ENCODE measurements at places on chromosomes 7 and 10. TPM values are rescaled to one million over a fixed set of nuclear protein-coding genes. Genes with fewer than 3 reads are reported as not detected.

- DNase-seq, result no peak
Measured at GRCh38 chr10:31999836-32000235, 56.4 kb downstream of the KIF5B start.

DNA sequence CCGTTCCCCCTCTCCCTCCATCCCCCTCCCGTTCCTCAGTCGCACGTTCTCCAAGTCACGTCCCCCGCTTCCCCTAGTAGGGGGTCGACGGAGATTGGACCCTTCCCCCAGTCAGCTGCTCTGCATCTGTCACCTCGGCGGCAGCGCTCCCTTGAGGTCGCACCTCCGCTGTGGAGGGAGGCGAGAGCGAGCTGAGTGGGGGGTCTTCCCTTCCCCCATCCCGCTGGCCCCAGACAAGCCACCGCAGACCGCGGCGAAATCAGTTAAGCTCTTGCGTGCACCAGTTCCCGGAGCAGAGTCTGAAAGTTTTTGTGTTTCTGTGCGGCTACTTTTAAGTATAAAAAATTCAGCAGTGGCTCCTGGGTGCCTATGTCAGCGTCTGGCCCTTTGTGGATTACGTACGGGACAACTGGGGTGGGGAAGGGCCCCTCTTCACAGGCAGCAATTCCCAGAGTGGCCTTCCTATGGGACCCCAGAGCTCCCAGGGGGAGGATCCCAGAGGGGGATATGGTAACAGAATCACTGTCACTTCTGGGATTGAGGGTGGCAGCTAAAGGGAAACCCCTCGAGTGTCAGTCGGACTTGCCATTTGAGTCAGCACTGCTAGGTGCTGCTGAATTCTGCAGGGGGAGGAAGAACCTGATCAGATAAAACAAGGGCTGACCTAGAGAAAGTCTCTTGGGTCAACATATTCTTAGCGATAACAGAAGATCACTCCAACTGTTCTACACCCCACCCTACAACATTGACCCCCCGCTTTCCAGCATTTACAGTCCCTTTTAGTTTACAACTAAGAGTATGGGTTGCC lies 12.5 kb upstream of the DDIT4 start:
- peak; percentile 28 for DNase-seq

DNA sequence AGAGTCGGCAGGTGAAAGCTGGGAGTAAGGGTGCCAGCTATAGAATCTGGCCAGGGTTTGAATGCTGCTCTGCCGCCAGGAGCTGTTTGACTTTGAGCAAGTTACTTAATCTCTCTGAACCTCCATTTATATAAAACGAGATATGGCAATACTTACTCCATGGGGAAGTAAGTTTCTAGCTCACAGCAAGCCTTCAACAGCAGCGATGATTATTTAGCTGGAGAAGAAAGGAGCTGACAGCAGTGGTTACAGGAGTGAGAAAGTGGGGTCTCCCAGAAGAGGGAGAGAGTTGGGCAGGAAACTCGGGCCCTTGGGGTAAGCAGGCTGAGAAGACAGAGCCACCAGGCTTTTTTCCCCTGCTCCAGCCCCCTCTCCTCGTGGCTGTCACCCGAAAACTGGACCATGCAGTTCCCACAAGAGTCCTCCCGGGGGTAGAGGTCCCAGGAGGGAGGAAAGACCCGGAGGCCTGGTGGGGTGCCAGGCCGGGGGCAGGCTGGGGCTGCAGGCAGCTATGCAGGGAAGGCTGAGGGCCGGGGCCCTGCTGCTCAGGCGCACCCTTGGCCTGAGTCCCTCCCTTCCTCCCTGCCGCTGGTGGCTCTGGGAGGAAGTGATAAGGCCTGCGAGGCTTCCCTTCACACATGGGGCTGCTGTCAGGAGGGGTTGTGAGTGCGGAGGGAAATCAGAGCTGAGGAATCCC lies 3.5 kb downstream of the NOS3 start:
- DNase-seq, result no peak

GRCh38 chr7:117606132-117606531 lies 126.3 kb downstream of the CFTR start:
- no peak for DNase-seq

GRCh38 chr10:77163670-77164348 lies 473.8 kb downstream of the KCNMA1 start:
- DNase-seq, result no peak

GRCh38 chr10:98361131-98362025 lies 53.6 kb downstream of the PYROXD2 start:
- DNase-seq, result no peak

- DNase-seq, result no peak
Measured at GRCh38 chr7:118872568-118872967, 648.1 kb downstream of the ANKRD7 start.

GRCh38 chr7:128112781-128113221 lies 81.6 kb upstream of the LRRC4 start:
- DNase-seq, result no peak

DNA sequence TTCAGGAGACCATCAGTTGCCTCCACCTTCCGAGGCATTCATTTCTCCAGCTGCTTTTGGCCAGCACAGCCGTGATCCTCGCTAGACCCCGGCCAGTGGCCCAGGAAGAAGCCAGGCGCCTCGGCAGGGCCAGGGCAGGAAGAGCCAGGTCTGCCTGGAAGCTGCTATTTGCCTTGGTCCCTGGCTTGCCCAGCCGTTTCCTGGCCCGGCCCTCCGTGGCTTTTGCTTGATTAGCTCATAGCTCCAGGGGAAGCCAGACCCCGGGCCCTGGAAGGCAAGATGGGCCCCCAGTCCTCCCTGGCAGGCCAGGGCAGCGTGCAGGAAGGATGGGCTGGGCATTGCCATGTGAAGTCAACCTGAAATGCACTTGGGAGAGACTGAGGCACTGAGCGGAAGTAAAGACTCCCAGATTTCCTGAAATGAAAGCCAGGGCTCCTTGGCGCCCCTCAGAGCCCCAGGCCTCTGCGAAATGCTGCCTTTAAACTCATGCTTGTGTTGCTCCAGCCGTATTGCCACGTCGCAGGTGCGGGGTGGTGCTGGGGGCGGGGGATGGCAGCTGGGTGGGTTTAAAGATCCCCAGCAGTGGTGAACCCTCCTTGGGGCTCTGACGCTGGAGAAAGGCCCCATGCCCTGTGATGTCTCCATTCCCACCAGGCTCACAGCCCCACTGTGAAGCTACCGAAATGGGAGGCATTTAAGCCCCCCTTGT lies 160.6 kb downstream of the GRK5 start:
- DNase-seq, result no peak

GRCh38 chr7:5549096-5549763 lies 125.6 kb upstream of the TNRC18 start:
- no peak for DNase-seq

GRCh38 chr10:128614016-128614605 lies 487.9 kb upstream of the MKI67 start:
- no peak for DNase-seq

GRCh38 chr10:11330383-11331045 lies 280.9 kb downstream of the USP6NL start:
- DNase-seq, result no peak

DNA sequence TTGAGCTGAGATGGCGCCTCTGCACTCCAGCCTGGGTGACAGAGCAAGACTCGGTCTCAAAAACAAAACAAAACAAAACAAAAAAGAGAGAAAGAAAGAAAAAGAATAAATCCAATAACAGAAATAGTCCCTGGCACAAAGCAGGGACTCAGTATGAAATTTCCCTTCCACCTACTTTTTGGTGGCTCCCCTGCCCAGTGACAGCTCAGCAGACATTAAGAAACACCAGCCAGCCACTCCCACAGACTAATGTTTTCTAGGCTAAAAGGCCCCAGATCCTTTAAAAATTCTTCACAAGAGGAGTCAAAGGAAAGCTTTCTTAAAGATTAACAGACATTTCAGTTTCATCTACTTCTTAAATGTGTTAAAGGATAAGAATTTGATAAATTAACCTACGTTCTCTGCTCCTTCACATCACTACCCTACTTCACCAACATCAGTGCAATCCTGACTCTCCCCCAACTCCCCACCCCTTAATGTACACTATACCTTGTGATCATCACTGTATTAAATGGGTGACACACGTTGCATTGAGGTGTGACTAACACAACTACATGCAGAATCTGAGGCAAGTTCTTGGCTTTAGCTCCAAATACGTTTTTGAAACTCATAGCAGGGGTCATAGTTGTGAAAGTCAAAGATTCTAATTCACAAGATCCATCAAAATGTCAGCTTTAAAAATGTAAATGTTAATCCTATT lies 114.5 kb upstream of the CAV2 start:
- DNase-seq, result no peak

DNA sequence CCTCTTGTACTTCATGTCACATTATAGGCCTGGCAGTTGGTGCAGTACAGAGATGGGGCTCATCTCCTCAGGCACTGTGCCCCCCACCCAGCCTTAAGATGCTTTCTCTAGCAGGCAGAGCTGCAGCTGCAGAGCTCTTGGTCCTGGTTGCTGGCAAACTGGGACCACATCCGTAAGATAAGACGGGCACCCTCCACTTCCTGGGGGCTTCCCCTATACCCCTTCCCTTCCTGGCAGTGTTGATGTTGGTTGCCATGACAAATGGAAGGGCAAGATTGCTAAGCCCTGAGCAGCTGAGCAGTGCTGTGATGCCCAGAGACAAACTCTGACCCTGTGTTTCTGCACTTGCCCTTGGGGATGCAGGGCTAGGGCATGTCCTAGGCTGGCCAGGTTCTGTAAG lies 103.4 kb upstream of the ANLN start:
- no peak for DNase-seq

- no peak for DNase-seq
Measured at GRCh38 chr7:12638851-12639456, 48.5 kb upstream of the ARL4A start.

- DNase-seq, result no peak
Measured at GRCh38 chr7:80869106-80869784, 49.6 kb downstream of the SEMA3C start.

DNA sequence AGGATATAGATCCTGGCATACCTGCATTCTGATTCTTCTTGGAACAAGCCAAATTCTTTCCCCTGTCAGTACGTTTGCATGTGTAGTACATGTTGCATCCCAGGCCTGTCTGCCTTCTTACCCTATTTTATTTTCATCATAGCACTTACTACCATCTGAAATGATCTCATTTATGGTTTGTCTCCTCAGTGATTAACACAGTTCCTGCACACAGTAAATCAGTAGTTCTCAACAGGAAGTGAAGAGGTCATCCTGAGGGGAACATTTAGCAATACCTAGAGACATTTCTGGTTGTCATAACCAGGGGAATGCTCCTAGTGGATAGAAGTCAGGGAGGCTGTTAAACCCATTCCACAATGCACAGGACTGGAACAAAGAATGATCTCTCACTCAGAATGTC lies 38.2 kb upstream of the SLC26A4 start:
- DNase-seq, result no peak

- DNase-seq, result no peak
Measured at GRCh38 chr10:11049806-11050205, 32.1 kb downstream of the CELF2 start.

DNA sequence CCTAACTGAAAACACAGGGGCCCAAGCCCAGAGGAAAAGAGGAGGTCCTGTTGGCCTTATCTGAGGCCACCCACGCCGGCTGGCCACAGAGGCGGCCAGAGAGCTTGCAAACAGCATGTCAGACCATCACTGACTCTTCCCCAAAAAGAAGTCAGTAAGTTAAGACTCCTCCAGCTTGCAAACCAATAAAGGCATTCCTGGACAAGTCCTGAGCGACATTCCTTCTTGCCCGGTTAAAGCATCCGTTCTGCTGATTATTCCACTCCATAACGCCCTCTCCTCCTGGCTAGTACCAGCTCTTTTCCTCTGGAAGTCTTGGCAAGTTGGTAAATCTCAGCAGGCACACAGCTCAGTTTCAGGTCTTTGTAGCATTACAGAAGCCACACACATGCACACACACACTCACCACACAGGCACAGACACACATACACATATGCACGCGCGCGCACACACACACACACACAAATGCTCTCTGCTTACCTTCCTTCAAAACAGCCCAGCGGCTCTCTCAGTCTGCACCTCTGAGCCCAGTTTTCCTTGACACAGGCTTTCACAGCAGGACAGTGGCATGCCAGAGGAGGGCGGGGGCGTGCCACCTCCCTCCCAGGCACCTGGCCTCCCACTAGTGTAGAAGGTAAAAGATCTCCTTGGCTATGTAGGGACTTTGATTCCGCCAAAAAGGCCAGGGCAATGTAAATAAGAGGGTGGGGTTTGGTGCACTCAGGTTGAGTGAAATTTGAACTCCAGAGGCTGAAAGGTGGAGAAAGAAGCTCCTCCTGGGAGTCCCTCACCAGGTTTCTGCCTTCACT lies 201.4 kb downstream of the TNS3 start:
- DNase-seq, result no peak

- no peak for DNase-seq
Measured at GRCh38 chr7:49911909-49912308, 138.5 kb downstream of the VWC2 start.

DNA sequence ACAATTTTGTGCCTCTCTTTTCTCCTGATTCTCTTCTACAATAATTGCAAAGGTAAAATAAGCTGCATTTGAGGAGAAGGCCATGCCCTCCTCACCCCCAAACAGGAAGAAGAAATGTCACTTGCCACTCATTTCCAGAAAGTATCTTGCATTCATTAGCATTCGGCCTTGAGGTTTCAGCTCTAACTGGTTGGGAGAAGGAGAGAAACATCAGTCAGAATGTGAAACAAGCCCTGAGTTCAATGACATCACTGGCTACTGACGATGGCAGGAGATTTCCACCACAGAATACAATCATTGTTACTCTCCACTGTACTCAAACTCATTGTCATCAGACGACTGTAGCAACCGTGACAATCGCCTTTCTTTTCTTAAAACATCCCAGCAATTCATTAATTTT lies 72.8 kb downstream of the PRKCQ start:
- peak; percentile 15 for DNase-seq

- DNase-seq, result peak; percentile 34
Measured at GRCh38 chr7:36967387-36967786, 243.1 kb upstream of the AOAH start.

DNA sequence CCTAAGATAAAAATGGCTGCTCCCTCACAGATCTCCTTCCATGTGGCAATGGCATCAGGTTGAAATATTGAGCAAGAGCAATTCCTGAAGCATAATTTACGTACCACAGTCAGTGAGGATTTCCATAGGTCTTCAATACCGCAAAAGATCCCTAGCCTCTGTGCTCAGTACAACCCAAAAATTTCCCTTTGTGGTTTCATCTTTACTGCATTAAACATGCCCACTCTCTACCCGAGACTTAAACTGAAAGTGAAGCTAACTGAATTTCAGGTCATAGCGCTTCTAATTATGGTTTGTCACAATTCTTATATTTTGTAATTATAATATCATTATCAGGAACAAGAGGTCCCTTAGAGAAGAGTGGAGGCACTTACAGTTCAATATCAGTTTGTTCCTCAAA lies 1071.1 kb downstream of the XPNPEP1 start:
- DNase-seq, result no peak

DNA sequence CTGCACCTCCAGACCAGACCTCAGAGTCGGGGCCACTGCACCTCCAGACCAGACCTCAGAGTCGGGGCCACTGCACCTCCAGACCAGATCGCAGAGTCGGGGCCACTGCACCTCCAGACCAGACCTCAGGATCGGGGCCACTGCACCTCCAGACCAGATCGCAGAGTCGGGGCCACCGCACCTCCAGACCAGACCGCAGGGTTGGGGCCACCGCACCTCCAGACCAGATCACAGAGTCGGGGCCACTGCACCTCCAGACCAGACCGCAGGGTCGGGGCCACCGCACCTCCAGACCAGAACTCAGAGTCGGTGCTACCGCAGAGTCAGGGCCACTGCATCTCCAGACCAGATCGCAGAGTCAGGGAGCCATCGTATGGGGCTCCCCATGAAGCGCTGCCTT lies 105.9 kb downstream of the ACTR3B start:
- DNase-seq, result no peak

GDI2 gene
- total RNA-seq, result 612 TPM

GJD4 gene
- total RNA-seq, result not detected

CAMK2B gene
- 99.5 TPM for total RNA-seq

GTPBP10 gene
- 24.1 TPM for total RNA-seq

PHYHIPL gene
- total RNA-seq, result 17.1 TPM

PNLIP gene
- not detected for total RNA-seq

SLC26A4 gene
- total RNA-seq, result 4.1 TPM

SLC26A3 gene
- not detected for total RNA-seq

Data from frontal cortex (tissue), 4 donors.